Bronchial epithelial cell (primary cell): ENCODE measurements at places on chromosomes 16 and 17. TPM values are rescaled to one million over a fixed set of nuclear protein-coding genes. Genes with fewer than 3 reads are reported as not detected.

- no peak for DNase-seq
Observed at GRCh38 chr16:82963653-82964052, 336.9 kb downstream of the CDH13 start.

GRCh38 chr16:11526655-11527350 is 59.9 kb downstream of the LITAF start:
- DNase-seq = no peak

DNA sequence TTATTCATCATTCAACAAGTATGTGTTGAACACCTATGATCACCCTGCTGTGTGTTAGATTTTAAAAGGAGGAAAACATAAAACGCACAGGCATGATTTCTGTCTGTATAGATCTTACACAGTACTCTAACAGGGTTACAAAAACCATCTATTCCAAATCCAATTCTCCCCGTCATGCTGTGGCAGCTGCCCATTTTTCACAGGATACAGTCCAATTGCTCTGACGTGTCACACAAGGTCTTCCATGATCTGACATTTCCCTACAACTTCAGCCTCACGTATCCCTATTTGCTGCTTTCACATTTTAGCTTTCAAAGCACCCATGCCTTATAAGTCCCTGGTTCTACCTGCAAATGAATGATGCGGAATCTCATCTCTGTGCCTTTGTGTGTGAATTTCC is 67.0 kb upstream of the CNTNAP4 start:
- DNase-seq = no peak

- no peak for DNase-seq
Observed at GRCh38 chr16:66238696-66239095, 127.8 kb upstream of the CDH5 start.

DNA sequence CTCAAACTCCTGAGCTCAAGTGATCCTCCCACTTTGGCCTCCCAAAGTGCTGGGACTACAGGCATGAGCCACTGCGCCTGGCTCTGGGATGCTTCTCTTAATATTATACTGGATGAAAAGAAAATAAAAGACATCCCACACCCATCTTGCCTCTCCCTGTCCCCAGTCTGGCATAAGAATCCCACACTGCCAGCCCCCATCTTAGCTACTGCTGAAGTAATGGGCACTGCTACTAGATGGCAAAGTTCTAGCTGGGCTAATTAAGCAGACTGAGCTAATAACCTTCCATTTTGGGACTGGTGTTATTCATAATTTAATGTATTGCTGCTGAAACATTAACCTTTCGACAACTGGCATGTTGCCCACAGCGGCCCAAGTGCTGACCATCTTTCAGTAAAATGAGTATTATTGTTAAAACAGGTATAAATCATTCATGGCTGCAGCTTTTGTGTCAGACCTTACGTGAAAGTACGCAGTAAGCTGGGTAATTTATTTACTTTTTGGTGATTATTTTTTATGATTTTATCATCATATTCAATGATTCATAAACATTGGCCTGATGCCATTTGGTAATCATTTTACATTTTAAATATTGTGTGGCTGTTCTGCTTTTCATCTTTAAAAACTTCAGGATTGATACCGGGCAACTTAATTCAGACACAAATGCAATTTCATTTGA is 47.4 kb upstream of the ZFHX3 start:
- DNase-seq = peak; percentile 27

DNA sequence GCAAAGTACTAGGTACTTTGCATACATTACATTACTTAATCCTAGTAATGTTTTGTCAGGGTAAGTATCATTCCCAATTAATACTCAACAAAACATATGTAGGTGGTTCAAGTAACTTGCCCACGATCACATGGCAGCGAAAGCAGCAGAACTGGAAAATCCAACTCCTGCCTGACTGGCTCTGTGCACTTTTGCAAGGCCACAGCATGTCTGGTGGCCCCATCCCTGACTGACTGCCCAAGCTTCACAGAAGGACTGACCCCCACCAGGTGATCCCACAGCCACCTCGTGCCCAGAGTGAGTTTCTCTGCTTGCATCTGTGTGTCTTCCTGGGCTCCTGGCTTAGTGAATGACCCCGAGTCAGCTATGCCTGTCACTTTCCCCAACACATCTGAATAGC is 11.4 kb downstream of the CNP start:
- DNase-seq = peak; percentile 34

- no peak for DNase-seq
Observed at GRCh38 chr16:77686385-77686784, 35.9 kb upstream of the NUDT7 start.

- peak; percentile 88 for DNase-seq
Observed at GRCh38 chr17:48026502-48027321, 10.9 kb downstream of the COPZ2 start.

- no peak for DNase-seq
Observed at GRCh38 chr16:56424791-56425438, 430 bp downstream of the AMFR start.

- DNase-seq = no peak
Observed at GRCh38 chr16:3643095-3643730, 11.3 kb upstream of the DNASE1 start.

DNA sequence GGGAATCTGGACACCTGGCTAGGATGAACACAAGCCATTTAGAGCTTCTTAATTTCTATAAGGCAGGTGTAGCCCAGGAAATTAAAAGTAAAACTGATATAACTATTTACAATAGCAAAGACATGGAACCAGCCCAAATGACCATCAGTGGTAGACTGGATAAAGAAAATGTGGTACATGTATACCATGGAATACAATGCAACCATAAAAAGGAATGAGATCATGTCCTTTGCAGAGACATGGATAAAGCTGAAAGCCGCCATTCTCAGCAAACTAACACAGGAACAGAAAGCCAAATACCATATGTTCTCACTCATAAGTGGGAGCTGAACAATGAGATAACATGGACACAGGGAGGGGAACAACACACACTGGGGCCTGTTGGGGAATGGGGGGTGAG is 19.4 kb downstream of the FAHD1 start:
- DNase-seq = no peak

DNA sequence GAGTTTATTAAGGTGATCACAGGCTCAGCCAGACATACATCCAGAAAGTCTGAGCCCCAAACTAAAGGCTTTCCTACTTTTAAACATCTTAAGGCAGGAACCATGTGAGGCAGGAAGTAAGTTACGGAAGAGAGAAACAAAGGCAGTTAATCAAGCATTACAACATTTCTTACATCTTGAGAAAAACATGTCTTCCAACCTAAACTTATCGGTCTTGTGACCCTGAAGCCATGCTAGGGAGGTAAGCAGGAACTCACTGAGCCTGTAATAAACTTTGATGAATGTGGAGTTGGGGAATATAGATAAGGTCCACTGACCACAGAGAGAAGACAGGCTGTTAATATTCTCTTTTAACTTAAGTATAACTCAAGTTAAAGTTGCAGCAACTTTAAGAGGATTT is 3.5 kb upstream of the ACSM3 start:
- DNase-seq = no peak

GRCh38 chr16:74682556-74682955 is 15.9 kb upstream of the RFWD3 start:
- no peak for DNase-seq

DNA sequence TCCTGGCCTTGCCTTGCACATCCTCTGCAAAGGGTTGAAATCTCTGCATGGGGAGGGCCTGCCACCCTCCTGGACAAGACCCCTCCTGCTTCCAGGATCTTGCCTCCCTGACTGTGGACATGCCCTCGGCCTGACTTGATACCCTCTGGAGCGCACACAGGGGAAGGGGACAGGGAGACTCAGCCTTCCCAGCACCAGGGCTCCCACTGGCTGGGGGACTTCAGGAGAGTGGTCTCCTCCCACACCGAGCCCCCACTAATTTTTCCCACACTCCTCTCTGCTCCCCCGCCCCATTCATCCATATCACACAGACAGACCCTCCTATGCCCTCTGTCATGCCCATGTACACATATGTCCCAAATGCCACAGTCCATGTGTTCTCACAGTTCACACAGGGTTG is 14.3 kb downstream of the SGCA start:
- DNase-seq = no peak

DNA sequence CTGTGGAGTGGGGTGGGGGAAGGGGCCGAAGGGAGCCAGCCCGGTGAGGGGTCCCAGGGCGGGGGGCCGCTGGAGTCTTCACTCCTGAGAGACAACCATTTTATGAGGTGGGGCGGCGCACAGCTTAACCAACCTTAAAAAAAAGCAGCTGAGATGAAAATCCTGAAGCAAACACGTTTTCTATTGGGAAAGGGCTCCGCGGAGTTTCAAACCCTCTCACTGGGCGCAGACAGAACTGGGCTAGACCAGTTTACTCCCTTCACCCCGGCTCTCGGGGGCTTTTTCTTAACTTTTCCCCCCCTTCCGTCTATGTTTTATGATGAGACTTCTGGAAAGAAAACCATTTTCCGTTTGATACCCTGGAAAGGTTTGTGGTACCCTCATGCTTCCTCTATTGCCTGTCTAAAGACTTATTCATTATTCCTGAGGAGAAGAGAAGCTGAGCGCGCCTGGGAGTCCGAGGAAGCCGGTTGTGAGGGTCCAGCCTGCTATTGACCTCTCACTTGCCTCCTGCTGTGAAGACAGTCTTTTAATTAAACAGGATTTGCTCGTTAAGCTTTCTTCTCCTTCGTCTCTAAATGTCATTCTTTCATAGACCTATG is 482 bp upstream of the SSH2 start:
- peak; percentile 16 for DNase-seq

The NPIPB13 gene
- 0.64 and 1.1 TPM in 2 replicates for total RNA-seq

The PRKCB gene
- not detected in 2 replicates for total RNA-seq

The HOXB13 gene
- total RNA-seq = not detected in 2 replicates

The PERCC1 gene
- total RNA-seq = not detected in 2 replicates

The PYY gene
- total RNA-seq = 0.26 and 0.79 TPM in 2 replicates

The SLC13A2 gene
- not detected in 2 replicates for total RNA-seq

The ITGA2B gene
- under 0.01 TPM in 1 of 2 replicates, not detected in the other for total RNA-seq

The SKAP1 gene
- total RNA-seq = not detected in 2 replicates

The APOBR gene
- total RNA-seq = not detected in 2 replicates

The RPUSD1 gene
- total RNA-seq = 20.9 and 27.4 TPM in 2 replicates
